NCI-H1436 (cell line): ENCODE measurements at places on chromosomes 1 and 21.
A peak's percentile ranks its signal among the peaks of the same experiment; 100 is the strongest.

- DNase-seq, result no peak
Observed at GRCh38 chr1:86687595-86687994, 16.8 kb upstream of the SH3GLB1 start.

- no peak for DNase-seq
Observed at GRCh38 chr1:154869351-154870114, 548 bp downstream of the KCNN3 start.

GRCh38 chr1:204830747-204831146, 39.9 kb upstream of the NFASC start:
- DNase-seq, result no peak

GRCh38 chr21:29299046-29299915, 559 bp downstream of the BACH1 start:
- peak; percentile 52 for DNase-seq

GRCh38 chr1:35442734-35443133, 114.5 kb downstream of the KIAA0319L start:
- DNase-seq, result no peak

GRCh38 chr1:39105841-39106765, 80.0 kb downstream of the NDUFS5 start:
- DNase-seq, result no peak

DNA sequence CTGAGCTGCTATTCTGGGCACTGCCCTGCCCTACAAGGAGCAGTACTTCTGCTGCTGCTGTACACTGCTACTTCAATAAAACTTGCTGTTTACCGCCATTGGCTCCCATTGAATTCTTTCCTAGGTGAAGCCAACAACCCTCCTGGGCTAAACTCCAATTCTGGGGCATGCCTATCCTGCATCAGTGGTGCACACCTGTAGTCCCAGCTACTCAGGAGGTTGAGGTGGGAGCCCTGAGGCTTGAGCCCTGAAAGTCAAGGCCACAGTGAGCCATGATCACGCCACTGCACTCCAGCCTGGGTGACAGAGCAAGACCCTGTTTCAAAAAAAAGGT, 21.2 kb downstream of the PDIK1L start:
- DNase-seq, result no peak

DNA sequence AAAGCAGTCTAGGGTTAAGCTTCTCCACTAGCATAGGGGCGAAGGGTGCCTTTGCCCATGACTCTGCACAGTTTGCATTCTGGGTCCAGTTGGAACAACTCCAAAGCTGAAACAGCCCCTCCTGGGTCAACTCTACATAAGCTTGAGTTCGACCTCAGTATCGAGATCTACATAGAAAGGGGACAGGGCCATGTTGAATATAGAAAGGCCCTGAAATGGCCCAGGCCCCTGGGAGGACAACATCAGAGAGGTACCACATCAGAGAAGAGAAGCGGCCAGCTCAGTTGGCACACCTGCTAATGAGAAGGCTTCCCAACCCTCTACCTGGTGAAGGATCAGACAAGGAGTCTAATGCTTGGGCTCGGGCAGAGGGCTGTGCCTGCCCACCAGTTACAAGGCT, 1.6 kb downstream of the DENND2D start:
- DNase-seq, result no peak

DNA sequence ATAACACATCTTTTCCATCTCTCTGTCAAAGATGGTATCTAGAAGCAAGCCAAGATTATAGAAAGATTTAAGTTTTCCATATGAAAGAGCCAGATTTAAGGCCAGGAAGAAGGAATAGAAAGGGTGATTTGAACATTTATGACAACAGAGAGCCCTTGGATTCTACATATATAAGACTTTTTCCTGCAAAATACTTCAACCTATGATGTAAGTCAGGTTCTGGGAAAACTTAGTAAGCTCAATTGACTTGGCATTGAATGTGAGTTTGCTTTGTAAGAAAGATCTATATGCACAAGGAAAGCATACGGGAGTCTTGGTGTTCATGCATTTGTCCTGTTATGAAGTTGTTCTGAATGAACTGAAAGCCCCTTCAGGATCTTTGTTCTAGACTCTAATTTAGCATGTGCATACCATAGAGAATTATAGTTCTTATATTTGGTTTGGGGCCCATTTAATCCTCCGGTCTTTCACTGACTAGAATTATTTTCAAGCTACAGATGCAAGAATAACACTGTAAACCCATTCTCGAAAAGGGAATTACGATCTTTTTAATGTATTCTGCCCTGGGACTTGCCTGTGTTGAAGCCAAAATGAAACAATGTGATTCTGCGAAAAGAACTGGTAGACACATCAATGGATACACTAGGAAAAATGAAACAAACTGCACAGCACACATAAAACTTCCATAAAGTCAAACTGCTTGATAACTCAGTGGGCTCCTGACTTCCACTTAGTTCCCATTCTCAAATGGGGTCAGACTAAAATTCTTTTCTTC, 152.8 kb downstream of the DISP1 start:
- DNase-seq, result no peak

GRCh38 chr1:32619701-32620485, 30.5 kb downstream of the ZBTB8OS start:
- no peak for DNase-seq

DNA sequence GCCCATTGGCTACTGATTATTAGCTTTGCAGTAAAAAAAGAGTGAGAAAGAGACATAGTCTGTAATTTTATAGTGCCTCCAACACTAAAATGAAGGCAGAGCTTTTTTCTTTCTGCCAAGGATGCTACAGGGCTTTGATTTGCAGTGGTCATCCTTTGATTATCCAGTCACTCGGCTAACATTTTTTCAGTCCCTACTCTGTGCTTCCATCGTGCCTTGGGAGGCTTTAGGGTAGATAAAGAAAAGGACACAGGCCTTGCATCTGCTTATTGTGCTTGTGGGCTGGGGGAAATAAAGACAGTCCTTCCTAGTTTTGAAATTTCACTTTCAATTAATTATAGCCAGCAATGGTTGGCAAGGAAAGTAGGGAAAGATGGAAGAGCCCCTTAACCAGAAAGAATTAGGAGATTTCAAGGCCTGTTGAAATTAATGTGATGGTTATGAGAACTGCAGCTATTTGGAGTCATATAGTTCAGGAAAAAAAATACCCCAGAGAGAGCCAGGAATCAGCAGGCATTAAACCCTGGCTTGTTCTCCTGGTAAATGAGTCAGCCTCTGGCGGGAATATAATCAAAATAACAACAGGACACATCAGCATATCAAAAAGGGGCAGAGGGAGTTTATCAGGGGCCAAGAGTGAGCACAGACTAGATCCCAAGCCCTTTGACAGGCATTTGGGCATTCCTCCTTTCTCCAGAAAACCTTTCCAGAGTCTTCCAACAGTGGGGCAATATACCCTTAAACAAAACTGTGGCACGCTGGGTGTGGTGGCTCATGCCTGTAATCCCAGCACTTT, 27.4 kb downstream of the CACHD1 start:
- DNase-seq, result no peak
